Adrenal gland (tissue), 19 donors: ENCODE measurements at places on chromosomes 3 and 15. TPM values are rescaled to one million over a fixed set of nuclear protein-coding genes. Genes with fewer than 3 reads are reported as not detected.

MGLL gene
- total RNA-seq, result 26.5 TPM

DNA sequence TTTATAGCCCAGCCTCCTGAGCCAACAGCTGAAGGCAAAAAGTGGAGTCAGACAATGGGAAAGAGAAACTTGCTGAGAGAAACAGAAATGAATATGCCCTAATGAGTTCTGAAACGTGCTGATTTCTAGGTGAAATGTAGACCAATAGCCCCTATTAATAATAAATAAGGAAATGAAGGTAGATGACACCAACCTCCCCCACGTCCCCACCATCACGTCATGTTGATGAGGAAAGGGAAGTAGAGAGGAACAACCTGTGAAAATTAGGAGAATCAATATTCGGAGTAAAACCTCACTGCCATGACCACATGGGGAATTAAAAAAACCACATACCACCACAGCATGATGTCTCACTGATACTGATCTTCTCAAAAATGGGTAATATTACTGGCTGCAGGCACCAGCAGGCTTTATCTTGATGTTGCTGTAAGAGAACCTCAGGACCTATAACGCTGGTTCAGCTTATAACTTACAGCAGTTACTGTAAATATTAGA is 64.0 kb downstream of the KAT2B start:
- no peaks in the 10 kb centered on the region for H3K27me3 ChIP-seq
- H3K36me3 ChIP-seq, result no peaks in the 10 kb centered on the region
- no peak overlapping the region for H3K4me3 ChIP-seq
- H3K27ac ChIP-seq, result no peak overlapping the region
- no peak for DNase-seq

GRCh38 chr15:73389539-73389938 is 20.8 kb upstream of the HCN4 start:
- DNase-seq, result no peak
- H3K4me1 ChIP-seq, result peaks cover 6% of the 10 kb centered on the region
- no peak overlapping the region for H3K27ac ChIP-seq
- H3K36me3 ChIP-seq, result no peaks in the 10 kb centered on the region

GRCh38 chr15:59039225-59039624 is 51.8 kb downstream of the RNF111 start:
- no peak overlapping the region for H3K4me3 ChIP-seq
- no peaks in the 10 kb centered on the region for H3K4me1 ChIP-seq
- DNase-seq, result no peak
- no peaks in the 10 kb centered on the region for H3K36me3 ChIP-seq
- H3K27ac ChIP-seq, result no peak overlapping the region

DNA sequence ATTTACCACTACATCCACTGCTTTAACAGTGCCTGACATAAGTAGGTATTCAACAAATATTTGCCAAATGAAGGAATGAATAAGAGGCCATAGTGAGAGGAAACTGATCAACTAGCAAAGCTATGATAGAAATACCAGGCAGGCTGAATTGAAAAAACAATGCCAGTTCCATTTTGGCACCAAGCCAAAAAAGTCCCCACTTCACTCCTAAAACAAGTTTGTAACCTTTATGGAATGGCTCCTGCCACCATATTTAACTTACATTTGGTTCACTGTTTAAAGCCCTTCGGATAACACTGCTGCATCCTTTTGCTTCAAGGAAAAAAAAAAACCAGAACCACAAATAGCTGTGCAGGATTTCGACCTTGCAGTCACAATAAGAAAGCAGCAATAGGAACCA is 166.1 kb downstream of the FRMD5 start:
- H3K27ac ChIP-seq, result no peak overlapping the region
- DNase-seq, result no peak
- H3K4me3 ChIP-seq, result no peak overlapping the region
- H3K36me3 ChIP-seq, result no peaks in the 10 kb centered on the region
- no peaks in the 10 kb centered on the region for H3K27me3 ChIP-seq
- peaks cover under 1% of the 10 kb centered on the region for H3K4me1 ChIP-seq
